ENCODE measurements at places on chromosomes 4 and X. TPM values are rescaled to one million over a fixed set of nuclear protein-coding genes. Genes with fewer than 3 reads are reported as not detected.

GRCh38 chrX:2710041-2710840 lies 19.1 kb downstream of the CD99 start:
- H3K27ac ChIP-seq: peak overlapping the region; percentile 66
- H3K27me3 ChIP-seq: no peaks in the 10 kb centered on the region
- peaks cover 5% of the 10 kb centered on the region for H3K4me1 ChIP-seq

DNA sequence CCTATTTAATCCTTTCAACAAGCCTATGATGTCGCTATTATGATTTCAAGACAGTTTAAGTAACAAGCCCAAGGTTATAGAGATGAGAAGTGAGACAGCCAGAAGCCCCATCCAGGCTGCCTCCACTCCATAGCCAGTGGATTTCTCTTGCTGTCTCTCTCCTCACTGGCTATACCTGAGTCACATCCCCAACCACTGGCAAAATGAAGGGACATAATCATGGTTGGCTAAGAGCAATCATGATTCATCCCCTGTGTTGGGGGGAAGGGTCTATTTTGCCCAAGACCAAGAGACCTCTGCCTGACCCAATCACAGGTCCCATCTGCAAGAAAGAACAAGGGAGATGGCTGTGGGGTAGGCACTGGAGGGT lies 334.9 kb upstream of the GATB start:
- H3K27me3 ChIP-seq: no peaks in the 10 kb centered on the region
- no peak overlapping the region for H3K27ac ChIP-seq
- H3K36me3 ChIP-seq: no peaks in the 10 kb centered on the region
- no peak for DNase-seq
- peaks cover 1% of the 10 kb centered on the region for H3K4me1 ChIP-seq

Gene PDK3
- total RNA-seq: 24.8 TPM

- H3K36me3 ChIP-seq: no peaks in the 10 kb centered on the region
- H3K27me3 ChIP-seq: no peaks in the 10 kb centered on the region
- H3K27ac ChIP-seq: no peak overlapping the region
- no peak for DNase-seq
- peaks cover 4% of the 10 kb centered on the region for H3K4me1 ChIP-seq
- H3K4me3 ChIP-seq: no peak overlapping the region
Observed at GRCh38 chr4:1851575-1852410, 4.2 kb downstream of the LETM1 start.

Gene SULT1E1
- total RNA-seq: not detected

GRCh38 chrX:66017659-66018170 lies 22.2 kb downstream of the VSIG4 start:
- H3K36me3 ChIP-seq: no peaks in the 10 kb centered on the region
- no peak for DNase-seq
- H3K4me1 ChIP-seq: no peaks in the 10 kb centered on the region
- no peaks in the 10 kb centered on the region for H3K27me3 ChIP-seq

Data from H1 (cell line).